ENCODE measurements at places on chromosomes 3 and 15.

DNA sequence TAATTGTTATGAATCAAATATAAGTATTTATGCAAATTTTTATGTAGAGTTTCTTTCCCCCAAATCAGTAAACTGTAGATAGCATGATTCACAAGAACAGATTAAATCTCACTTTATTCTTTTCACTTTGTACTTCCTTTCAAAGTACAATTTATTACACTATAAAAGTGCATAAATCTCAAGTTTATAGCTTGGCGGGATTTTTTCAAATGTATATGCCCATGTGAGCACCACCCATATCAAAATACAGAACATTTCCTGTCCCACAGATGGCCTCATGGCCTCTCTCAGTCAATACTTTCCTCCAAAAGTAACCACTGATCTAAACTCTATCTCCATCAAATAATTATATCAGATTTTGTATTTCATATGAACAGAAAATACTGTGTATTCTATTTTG lies 196.1 kb upstream of the THRB start:
- no peak for DNase-seq

- DNase-seq = no peak
Measured at GRCh38 chr3:55501905-55502304, 14.8 kb upstream of the WNT5A start.

DNA sequence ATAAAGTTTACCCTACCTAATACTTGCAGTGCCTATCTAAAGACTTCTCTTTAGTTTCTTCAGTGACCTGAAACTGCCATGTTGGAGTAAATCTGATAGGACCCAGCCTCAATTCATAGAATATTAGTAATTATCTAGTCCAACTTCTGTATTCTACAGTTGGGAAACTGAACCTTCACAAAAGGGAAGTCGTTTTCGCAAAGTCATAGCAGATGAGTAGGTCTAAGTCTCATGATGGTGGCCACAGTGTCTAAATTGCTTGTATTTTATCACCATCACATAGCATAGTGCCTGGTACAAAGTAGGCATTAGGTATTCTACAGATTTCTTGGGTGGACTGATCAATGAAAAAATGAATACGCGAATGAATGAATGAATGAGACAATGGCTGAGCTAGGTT lies 8.4 kb downstream of the GMNC start:
- no peak for DNase-seq

DNA sequence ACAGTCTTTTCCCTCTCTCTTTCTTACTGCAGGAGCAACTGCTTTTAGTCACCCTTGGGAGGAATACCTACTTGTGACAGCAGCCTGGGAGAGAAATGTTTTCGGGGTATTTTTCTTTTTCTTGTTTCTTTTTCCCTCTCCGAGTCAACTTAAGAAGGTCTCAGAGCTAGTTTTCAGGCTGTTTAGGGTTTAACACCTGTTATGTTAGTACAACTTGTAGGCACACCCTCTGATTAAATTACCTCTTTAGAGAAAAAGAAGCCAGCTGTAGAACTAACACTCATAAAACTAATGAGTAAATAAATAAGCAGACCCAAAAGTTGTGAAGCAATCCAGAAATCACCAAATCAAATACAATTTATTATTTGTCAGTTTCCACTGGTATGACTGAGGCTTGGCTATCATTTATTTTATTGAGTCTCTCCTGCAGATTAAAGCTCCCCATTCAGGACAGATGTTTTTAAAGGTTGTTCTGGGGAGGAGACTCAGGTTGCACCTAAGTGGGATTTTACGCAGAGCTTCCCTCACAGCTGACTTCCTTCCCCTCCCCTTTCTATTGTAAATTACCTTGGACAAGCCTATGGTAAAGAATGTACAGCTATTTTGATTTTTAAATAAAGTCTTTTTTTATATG lies 112.5 kb downstream of the FOXB1 start:
- no peak for DNase-seq

- DNase-seq = no peak
Measured at GRCh38 chr3:119160361-119160760, 13.0 kb upstream of the UPK1B start.

DNA sequence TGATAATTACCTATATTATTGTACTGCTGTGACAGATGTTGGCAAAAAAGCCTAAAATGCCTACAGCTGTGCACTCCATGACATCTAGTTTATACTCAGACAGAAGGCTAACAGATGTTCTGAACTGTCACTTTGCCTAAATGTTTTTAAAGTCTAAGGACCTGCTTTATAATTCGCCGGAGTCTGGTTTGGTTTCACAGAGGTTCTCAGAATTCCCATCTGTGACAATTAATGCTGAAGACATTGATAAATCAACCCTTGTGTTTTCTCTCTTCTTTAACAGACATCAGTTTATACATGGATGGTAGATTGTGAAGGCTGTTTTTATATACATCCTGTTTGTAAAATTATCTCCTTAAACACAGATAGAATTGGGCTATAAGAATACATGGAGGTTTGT lies 19.8 kb upstream of the SOX2 start:
- DNase-seq = no peak

DNA sequence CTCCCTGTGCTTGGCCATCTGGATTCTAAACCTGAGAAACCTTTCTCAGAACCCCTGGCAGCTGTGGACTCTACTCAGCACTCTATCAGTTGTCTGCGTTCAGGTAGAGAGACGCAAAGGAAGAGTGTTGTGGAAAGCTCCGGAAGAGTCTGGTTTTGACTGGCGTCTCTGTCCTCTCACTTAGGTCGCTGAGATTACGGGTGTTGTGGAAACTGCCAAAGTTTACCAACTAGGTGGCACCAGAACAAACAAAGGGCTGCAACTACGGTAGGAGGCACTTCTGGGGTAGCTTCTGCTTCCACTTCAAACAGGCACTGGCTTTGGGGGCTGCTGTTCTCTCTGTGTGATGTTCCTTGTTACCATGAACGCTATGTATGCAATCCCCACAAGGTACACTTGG lies 19.2 kb upstream of the ITPKA start:
- DNase-seq = no peak

DNA sequence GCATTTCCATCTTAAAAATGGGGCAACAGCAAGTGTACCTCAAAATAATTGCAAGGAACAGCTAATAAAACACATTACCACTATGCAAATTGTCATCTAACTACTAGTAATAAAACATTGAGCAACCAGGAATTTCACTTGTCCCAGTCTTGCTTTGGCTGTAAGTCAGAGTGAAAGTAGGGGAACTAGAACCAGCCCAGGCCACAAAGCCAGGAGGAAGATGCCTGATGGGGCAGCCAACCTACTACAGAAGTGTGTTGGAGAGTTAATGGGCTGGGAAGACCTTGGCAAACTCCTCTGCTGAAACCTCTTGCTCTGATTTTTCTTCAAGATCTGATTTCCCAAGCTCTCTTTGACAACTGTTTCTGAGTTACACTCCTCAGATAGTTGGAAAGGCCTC lies 40.2 kb upstream of the LPP start:
- no peak for DNase-seq

DNA sequence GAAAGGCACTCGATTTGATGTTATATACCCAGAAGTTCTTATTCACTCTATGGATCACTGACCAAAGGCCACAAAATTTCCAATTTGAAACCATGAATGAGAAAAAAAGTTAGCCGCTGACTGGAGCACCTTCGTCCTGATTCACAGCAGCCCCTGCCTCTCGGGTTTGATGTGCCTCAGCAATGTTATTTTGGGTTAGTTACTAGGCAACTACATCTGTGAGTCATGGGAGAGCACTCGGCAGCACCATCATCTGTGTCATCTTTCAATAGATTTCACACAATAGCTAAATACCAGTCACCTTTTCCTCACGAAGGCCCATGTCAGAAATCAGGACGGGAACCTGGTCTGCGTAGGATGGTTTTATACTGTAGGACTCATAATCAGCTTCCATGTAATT lies 269.2 kb downstream of the ZBBX start:
- DNase-seq = no peak

- DNase-seq = no peak
Measured at GRCh38 chr15:32853592-32853991, 135.8 kb downstream of the GREM1 start.

DNA sequence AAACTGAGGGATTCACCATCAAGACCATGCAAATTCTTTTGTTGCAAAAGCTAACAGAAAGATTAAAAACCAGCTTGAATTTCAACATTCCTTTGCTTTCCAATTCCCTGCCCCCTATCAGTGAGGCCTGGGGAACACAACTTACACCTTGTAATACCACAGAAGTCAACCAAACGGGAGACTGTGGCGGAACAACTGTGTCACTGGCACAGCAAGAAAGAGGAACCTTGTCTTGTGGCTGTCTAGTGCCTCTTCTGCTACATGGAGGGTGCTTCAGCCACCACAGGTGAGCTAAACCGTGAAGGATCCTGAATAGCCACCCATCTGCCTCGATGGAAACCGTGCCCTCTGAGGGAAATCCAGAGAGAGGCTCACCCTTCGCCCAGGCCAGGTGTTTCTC lies 11.4 kb downstream of the CCDC12 start:
- DNase-seq = no peak

DNA sequence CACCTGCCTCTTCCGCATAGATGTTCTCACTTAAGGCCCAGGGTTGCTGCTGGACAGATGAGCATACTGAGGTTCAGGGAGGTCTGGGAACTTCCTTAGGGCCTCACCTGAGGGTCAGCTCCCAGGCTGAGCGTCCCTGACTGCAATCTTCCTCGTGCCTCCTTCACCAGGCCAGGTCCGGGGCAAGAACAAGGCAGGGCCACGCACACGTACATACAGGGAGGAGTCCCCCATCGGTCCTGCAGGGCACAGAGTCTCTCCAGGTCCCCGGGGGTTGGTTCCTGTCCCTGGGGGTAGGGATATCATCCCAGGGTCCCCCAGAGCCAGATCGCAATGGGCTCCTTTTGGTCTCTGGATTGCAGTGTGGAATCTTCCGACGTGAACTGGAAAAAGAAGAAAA lies 130.1 kb downstream of the LRRK1 start:
- DNase-seq = no peak

Measured in CD4-positive, alpha-beta T cell treated with Interleukin-12 subunit alpha and Interleukin-12 subunit beta, for 1 hour (primary cell).